Activated CD8-positive, alpha-beta memory T cell treated with anti-CD3 and anti-CD28 coated beads for 1 hour (primary cell): ENCODE measurements at places on chromosomes 2 and 18.

DNA sequence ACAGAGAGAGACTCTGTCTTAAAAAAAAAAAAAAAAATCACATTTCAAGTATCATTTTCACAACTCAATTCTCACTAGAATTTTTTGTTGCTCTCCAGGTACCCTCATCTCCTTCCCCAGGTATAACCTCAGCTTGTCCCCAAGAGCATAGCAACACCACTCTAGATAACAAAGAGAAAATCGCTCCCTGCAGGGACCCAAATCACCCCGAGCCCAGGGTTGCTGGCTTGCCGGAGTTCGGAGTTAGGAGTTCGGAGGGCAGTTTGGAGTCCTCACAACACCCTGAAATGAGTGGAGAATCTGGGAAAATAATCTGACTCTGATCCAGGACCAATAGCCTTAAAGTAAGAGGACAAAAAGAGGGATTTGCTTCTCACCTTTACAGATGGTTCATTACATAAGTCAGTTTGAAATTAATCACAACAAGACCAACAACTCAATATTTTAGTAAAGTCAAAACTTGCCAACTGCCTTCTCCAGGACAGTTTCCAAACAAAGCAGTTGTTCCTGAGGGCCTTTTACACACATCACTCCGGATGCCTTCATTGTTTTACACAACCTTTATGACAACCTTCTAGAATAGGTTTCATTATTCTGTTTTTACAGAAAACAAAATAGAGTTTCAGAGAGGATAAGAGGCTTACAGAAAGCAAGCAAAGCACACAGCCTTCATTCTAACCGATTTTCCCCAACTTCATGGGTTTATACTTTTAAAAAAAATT, 59.1 kb downstream of the C2orf76 start:
- no peak for DNase-seq

DNA sequence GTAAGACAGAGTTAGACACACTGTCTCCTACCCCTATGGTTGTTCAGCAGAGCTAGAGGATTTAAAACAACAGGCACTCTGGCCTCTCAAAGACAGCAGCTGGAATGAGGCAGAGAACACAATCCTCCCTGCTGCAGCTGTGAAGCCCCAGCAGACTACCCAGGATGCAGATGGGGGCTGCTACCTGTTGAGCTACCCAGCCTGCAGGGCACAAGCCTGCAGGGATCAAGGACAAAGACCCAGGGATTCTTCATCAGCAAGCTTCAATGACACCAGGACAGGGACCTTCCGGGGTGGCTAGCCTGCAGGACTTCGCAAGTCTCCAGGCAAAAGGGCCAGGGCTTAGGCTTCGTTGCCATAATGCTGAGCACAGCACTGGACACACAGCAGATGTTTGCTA, 27.2 kb downstream of the GALNT14 start:
- DNase-seq, result no peak

DNA sequence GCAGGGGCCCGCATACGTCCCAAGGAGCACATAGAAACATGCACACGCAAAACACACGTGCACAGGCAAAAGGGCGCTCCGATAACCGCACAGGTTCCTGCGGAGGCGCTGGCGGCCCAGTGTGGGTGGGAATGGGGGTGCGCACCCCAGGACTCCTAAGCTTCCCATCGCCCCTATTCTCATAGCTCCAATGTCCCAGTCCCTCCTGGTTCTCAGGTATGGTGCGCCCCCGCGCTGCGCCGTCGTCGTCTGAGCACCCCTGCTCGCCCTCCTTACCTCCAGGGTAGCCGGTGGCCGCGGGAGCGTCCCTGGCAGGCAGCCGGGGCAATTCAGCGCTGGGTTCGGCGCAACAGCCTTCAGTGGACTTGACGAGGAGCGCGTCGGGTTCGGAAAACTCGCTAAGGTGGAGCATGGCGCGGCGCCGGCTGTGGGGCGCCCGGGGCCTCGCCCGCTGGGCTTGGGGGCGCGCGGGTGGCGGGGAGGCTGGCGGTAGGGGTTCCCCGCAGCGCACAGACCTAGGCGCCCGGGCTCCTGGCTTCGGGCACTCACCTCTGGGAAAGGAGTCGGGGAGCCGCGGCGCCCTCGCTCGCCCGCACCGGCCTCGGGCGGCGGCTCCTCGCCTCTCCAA, 328 bp downstream of the EGR4 start:
- no peak for DNase-seq

DNA sequence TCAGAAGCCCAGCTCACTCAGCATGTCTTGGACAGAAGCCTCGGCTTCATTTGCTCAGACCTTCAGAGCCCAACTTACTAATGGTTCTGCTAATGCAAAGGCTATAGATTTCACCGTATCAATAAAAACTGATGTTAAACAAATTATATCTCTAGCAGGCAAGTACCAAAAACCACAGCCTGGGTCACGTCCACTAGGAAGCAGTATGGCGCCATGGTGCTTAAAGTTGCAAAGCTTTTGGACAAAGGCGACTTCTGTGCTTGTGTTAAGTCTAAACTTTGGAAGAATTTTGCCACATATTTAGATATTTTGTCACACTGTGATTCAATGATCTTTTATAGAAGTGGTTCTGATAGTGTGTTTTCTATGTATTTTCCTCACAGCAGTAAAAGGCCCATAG, 276.8 kb upstream of the PARD3B start:
- DNase-seq, result no peak

DNA sequence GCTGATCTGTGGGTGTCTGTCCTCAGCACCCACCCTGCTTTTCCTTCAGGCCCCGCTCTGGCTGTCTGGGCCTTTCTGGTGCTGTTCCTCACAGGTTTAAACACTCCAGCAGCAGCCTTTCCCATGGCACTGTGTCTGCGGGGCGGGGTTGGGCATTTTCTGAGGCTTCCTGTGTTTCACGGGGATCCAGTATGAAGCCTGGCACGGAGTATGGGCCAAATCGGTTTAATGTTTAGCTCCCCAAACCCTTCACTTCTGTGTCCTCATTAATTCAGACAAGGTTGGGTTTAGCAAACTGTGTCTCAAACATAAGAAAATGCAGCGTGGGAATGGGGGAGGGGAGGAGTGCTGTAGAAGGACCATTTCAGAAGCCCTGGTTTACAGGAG, 44.9 kb downstream of the HPCAL1 start:
- no peak for DNase-seq

DNA sequence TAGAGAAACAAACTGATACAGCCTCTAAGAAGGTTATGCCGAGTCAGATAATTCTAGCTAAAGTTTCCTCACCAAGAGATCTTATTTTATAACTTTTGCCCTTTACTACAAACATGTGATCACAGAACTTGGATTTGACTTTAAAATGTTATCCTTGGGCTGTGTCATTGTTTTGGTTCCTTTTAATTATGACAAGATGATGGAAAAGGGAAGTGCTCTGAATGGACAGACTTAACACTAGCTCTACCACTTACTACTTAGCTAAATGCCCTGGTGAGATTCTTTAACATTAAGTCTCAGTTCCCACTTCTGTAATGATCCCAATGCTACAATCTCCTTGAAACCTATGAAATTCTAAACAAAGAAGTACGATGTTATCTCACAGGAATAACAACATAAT, 69.9 kb downstream of the RTTN start:
- no peak for DNase-seq

DNA sequence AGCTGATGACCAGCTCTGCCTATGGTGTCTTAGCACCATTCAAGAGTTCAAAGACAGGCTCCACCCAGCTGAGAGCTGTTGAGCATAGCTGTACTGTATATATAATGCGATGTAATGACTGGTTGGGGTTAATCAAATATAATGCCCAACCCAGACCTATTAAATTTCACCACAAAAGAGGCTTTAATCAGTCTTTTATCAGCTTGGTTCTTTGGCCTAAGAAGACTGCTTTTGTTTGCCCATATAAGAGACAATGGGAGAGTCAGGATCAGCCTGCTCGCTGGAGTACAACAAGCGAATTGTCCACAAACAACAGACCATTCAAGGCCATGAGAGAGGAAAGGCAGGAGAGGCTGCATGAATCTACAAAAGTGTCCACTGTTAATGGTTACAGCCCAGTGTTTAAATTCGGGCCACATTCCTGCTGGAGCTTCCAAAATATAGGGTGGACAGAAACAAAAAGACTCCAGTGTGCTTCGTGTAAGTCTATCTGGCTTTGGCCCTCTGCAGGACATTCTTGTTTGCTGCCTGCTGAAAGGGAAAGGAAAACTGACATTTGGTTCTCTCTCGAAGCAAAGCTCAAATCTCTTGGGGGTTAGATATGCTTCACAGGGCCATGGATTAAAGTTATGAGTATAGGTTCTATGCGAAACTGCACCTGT, 299.0 kb upstream of the FBXO11 start:
- no peak for DNase-seq

GRCh38 chr2:144132357-144132756, 387.6 kb downstream of the ZEB2 start:
- no peak for DNase-seq

- no peak for DNase-seq
Measured at GRCh38 chr2:70890469-70891065, 45.1 kb upstream of the ATP6V1B1 start.
